Stimulated activated naive CD8-positive, alpha-beta T cell treated with anti-CD3 and anti-CD28 coated beads, Interleukin-15, Interleukin-2, amounts not matched to agents 100 U/mL and 50 U/mL, for 24 hours (primary cell): ENCODE measurements at places on chromosomes 3 and 15.
A peak's percentile ranks its signal among the peaks of the same experiment; 100 is the strongest.

DNA sequence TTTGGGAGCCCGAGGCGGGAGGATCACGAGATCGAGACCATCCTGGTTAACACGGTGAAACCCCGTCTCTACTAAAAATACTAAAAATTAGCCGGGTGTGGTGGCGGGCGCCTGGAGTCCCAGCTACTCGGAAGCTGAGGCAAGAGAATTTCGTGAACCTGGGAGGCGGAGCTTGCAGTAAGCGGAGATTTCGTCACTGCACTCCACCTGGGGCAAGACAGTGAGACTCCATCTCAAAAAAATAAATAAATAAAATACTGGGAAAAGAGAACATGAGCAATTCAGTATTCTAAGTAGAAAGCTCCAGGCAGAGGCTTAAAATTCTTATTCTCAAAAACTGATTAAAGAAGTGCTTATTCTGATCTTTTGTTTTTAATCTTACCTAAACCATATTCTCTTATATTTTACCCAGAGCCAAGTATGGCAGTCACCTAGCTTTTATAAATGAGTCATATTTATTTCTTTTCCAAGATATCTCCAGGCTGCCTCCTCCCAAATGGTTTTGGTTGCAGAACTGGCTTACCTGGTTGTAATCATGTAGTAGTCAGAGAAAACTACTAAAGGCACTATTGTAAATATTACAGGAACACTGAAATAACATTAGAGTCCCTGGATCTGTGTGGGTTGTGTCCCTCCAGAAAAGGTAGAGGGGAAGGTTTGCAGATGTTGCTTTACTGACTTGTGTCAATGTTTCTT lies 45.8 kb upstream of the DYNC1LI1 start:
- DNase-seq, result no peak

- DNase-seq, result no peak
Observed at GRCh38 chr15:60326343-60326742, 71.4 kb downstream of the ANXA2 start.

GRCh38 chr15:70006259-70007147 lies 91.2 kb downstream of the TLE3 start:
- DNase-seq, result no peak

- no peak for DNase-seq
Observed at GRCh38 chr3:40042752-40043443, 233.5 kb downstream of the MYRIP start.

DNA sequence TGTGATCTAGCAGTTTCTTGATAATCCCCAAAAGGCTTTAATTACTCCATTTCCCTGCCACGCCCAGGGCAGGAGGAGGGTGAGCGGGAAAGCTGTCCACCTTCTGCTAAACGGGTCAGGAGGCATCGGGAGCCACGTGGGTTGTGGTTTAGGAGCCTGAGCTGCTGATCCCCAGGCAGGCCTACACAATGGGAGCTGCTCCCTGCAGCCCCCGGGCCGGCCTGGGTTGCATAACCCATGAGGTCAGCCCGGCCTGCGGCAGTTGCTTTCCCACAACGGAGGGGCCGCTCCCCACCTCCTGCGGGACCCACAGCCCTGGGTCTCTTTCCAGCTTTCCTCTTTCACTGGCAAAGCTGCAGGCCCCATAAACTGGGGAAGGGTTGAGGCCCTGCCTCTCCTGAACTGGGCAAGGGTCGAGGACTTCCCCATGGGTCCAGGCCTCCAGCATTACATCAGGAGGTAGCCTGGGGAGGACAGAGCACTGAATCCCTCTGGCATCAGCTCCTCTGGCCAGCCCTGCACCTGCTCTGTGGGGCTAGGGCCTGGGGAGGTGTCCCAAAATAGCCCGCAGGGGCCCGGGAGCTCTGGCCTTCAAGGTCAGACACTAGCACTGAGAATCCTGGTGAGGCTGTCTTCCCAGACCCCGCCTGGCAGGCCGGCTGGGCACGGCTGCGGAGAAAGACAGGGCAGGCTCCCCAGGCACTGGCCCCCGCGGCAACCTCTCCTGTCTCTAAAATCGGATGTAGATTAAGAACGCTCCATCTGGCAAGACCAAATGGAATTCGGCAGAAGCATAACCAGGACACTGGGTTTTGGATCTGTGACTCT lies 47.3 kb downstream of the ZDHHC19 start:
- no peak for DNase-seq

- no peak for DNase-seq
Observed at GRCh38 chr3:60847791-60848190, 403.5 kb downstream of the FHIT start.

DNA sequence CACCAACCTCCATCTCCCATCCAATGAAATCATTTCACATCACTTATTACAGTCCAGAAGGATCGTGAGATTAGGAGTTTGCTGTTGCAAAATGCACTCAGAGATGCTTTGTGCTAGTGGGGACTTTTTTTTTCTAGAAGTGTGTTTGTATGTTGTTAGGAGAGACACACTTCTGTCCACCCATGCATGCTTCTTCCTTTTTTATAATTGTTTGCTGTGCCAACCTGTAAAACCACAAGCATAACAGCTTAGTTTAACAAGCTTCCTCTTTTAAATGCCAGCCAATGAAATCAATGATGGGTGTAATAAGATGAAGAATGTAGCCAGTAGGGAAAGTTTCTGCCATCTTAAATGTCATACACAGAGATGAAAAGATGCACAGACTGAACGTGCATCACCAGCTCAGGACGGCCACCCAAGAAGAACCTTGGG lies 305.6 kb upstream of the STT3B start:
- DNase-seq, result no peak

- no peak for DNase-seq
Observed at GRCh38 chr3:184332370-184333090, 4.9 kb upstream of the FAM131A start.

- DNase-seq, result peak; percentile 68
Observed at GRCh38 chr3:71130471-71131374, 452.8 kb downstream of the FOXP1 start.

GRCh38 chr3:189148081-189148507 lies 23.7 kb upstream of the TPRG1 start:
- DNase-seq, result peak; percentile 65

GRCh38 chr15:92565351-92566125 lies 90.0 kb downstream of the FAM174B start:
- no peak for DNase-seq

- DNase-seq, result no peak
Observed at GRCh38 chr3:39038165-39038564, 13.6 kb downstream of the SCN11A start.

- DNase-seq, result no peak
Observed at GRCh38 chr3:34407281-34407680, 608.9 kb downstream of the PDCD6IP start.

- no peak for DNase-seq
Observed at GRCh38 chr3:177109688-177110330, 87.5 kb downstream of the TBL1XR1 start.

DNA sequence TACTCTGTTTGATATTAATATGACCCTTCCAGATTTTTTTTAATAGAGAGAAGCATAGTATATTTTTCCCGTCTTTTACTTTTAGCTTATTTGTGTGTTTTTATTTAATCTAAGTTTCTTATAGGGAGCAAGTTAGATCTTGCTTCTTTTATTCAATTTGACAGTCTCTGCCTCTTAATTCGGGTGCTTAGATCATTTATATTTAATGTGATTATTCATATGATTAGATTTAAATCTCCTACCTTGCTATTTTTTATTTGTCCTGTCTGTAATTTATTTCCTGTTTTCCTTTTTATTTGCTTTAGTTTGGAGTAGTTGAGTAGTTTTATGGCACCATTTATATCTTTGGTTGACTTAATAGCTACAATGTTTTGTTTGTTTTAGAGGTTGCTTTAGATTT lies 66.1 kb downstream of the GJD2 start:
- no peak for DNase-seq

GRCh38 chr3:32026593-32026992 lies 45.0 kb downstream of the ZNF860 start:
- DNase-seq, result no peak

DNA sequence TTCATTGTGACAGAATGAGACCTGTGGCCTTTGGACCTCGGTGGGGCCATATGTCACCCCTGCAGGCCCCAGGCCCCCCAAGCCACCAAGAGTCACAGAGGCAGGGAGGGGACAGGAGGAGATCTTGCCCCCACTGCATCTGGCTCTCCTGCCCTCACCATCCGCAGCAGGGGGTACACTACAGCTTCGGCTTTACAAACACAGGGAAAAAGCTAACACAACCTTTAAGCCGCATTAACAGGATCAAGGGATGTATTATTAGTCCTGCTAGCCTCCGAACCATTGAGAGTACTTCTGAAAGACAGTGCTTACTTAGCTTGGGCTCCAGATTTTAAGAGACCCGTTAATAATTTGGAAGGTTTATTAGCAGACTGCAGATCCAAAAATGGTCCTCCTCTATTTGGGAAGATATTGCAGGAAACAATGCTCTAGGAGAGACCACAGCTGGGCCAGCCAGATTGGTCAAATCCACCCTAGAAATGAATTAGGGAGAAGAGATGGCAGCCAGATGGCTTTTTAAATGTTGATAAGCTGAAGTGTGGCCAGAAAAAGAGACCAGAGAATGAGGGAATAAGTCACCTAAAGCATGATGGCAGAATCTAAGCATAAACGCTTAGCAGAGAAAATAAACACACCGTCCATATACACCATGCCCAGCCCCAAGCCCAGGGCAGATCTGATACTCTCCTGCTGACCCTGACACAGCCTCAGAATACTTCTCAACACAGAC lies 31.5 kb downstream of the SRGAP3 start:
- no peak for DNase-seq

DNA sequence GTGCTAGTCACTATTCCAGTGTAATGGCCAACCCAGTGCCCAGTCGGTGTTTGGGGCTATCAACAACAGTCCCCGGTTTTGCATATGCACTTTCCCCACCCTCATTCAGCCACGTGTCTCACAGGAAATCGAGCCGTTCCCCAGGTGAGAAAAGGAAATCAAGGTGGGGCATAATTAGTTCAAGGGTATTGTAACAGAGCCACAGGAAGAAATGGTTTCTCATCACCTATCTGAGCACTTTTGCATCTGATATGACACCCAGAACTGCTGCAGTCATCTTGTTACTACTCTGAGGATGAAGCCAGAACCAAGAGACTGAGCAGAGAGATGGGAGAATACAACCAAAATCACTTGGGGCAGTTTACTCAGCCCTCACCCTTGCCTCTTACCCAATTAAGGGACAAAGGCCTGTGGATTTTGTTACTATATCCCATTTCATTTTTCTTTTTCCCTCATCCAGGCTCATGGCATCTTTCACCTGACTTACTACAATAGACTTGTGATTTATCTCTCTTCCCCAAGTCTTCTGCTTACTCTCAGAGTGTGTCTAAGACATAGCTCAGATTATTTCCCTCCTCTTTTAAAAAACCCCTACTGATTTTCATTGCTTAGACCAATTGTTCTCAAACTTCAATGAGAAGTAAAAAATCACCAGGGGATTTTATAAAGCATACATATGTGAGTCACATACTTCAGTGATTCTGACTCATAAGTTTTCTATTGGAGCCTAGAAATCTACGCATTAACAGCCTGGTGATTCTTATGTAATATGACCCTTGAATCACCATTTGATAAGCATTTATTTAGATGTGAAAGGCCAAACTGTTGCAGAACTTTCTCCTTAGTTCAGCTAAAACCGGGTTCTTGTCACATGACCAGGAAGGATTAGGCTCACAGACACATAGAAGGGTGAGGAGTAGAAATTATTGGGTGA lies 40.5 kb downstream of the TRAT1 start:
- peak; percentile 23 for DNase-seq

DNA sequence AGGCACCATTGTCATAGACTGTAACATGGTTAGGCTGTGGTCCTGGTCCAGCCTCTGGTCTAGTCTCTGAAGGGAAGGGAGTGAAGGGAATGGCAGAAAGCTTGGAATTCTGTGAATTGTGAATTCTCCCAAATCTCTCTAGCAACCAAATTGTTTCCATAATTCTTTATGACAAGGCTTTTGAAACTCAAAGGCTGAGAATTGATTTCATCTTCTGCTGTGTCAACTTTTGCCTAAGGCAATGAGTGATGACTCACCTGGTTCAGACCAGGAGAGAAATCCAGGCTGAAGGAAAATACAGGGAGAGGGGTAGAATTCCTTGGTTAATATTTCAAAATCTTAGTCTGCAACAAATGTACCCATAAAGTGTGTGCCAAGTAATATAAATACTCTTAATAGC lies 82.6 kb upstream of the ADPGK start:
- no peak for DNase-seq

DNA sequence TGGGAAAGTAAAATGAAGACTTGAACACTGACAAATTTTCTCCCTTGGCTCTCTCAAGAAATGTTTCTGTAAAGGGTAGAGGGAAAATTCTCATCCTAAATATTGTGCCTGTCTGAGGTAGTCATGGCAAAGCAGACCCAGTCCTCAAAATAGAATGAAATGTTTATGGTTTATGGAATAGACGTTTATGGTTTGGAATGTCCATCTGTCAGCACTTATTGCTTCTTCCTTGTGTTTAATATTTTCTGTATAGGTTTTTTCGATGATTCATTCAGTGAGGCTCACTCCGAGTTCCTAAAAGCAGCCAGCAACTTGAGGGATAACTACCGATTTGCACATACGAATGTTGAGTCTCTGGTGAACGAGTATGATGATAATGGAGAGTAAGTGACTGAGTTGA lies 13.9 kb downstream of the ELL3 start:
- DNase-seq, result no peak

GRCh38 chr3:175398676-175399075 lies 539.5 kb downstream of the NAALADL2 start:
- DNase-seq, result no peak

- DNase-seq, result no peak
Observed at GRCh38 chr3:64220161-64220914, 4.9 kb downstream of the PRICKLE2 start.

DNA sequence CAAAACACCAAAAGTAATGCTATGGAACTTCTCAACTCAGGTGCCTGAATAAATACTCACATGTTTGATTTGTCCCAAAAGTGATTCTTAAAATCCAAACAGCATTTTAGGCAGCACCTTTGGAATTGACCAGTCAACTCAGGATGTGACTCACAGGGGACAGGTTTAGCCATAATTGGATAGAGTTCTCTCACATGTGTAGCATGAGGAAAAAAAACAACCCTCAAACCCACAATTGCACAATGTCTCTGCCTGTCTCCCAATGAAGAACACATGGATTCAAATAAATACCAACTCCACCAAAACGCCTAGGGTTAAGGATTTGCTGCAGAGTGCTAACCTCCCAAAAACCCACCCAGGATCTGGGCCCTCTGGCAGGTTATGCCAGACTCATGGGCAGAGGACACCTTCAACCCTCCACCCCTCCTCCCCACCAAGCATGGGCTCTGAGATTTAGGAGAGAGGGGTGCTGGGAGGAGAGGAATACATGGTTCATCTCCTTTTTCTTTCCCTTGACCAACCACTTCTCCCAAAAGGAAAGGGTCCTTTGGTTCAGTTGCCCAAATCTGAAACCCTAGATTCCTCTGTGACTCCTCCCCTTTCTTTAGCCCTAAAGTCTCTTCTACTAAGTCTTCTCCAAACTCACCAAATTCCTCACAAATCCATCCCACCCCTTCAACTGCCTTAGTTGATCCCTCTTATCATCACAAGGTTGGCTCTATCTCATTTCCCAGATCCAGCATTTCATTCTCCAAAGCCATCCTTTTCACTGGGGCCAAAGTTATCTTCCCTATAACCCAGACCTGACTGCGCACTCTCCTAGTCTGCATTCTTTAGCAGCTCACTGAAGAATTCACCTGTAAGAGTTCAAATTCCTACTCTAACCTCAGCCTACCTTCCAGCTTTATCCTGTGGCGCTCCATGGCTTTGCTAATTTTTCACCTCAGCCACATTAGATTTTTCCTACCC lies 7.7 kb downstream of the RYK start:
- no peak for DNase-seq
